Spleen (tissue), 13 donors: ENCODE measurements at places on chromosomes 2 and 18.
A peak's percentile ranks its signal among the peaks of the same experiment; 100 is the strongest.

DNA sequence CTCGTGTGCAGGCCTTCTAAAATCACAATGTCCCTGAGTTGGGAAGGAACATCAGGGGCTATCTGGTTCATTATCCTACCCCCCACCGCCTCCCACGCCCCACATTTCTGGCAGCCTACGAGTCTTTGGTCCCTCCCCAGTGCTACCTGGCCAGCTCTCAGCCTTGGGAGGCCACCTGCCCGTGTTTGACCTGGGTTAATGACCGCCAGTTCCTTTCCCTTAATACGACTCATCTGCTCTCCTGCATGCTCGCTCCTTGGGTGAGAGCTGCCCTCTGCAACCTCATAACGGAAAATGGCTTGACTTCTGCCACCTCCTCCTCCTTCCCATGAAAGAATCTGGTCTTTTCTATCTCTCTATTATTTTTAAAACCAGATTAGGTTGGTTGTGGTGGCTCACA is 112.5 kb downstream of the NEDD4L start:
- DNase-seq = no peak

- no peak for DNase-seq
These were observed 41.8 kb upstream of the CTAGE1 start for GRCh38 chr18:22459491-22459890.

DNA sequence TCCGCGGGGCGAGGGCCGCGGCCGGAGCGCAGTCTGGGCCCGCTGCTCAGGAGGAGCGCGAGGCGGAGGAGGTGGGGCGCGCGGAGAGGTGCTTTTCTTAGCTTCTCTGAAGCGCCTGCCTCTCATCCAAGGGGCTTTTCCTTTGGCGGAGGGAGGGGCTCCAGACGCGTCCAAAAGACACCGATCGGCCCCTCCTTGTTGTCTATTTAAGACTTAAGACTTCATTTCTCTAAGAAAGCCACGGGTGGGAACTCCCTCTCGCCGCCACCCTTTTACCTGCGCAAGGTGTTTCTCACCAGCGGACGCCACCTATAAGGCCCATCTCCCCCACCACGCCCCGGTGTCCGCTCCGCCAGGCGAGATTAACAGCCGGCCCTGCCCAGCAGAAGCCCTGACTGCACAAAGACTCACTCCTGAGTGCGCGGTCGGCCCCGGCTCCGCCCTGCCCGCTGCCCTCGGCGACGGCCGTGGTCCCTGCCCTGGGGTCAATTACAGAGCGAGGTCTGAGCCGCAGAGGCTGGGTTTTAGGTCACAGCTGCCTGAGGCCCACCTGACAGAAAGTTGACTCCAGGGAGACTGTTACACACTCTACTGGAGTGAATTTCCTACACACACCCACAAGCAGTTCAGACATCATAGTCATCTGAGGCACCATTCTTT is at the start of gene DSC2:
Gene DSC2, minus strand, starts transcription at position 397 of the 660 bp plus-strand sequence. CDS start 450 bp downstream, outside the sequence.
- peak; percentile 86 for DNase-seq

- DNase-seq = no peak
These were observed 2154.0 kb upstream of the PIK3C3 start for GRCh38 chr18:39801010-39801409.

- peak; percentile 53 for DNase-seq
These were observed 59.0 kb upstream of the ODC1 start for GRCh38 chr2:10507106-10507505.

- no peak for DNase-seq
These were observed 34.9 kb downstream of the CAVIN2 start for GRCh38 chr2:191811807-191812602.

DNA sequence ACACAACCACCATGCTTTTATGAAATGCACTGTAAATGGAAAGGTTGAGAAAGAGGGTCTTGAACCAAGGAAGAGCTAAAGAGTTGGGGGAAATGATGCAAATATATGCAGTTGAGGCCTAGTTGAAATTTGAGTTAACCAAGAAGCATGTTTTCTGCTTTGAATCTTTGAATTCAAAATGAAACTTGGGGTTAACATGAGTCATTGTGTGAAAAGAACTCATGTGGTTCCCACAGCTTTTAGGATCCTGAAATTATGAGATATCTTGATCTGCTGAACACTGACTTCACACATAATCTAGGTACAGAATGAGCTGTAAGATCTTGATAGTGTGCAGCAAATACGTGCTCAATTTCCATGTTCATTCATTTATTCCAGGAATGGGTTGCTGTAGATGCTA is 422.9 kb upstream of the TRIB2 start:
- no peak for DNase-seq

DNA sequence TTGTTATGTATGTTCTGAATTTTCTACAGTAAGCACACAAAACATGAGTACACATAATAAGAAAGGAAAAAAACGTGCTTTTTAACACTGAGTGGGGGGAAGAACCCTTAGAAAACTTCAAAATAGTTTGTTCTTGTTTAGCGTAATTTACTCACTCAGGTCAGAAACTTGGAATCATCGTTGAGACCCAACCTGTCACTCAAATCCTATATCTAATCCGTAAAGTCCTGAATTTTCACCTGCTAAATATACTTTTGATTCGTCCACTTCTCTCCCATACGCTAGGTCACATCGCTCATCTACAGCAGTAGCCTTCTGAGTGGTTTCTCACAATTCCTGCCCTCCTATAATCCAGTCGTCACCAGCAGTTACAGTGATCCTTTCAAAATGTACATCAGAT is 767 bp downstream of the TPRKB start:
- DNase-seq = no peak

GRCh38 chr2:165382362-165382761 is 87.1 kb upstream of the CSRNP3 start:
- no peak for DNase-seq

DNA sequence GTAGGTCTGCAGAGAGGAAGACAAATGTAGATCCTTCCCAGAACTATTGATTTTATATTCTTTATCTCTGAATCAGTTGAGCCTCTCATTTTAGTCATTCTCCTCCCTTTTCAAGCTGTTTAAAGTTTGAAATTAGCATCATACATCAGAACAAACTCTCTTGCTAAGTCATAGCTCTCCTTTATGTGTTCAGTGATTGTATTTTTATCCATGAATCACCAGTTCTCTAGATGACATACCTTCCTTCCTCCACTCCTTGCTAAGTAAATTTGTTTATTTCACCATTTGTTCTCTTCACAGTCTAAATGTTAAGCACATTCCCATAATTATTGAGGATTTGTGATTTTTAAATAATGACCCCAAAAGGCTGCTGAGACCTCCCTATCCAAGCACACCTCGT is 63.5 kb upstream of the RAPGEF4 start:
- no peak for DNase-seq

DNA sequence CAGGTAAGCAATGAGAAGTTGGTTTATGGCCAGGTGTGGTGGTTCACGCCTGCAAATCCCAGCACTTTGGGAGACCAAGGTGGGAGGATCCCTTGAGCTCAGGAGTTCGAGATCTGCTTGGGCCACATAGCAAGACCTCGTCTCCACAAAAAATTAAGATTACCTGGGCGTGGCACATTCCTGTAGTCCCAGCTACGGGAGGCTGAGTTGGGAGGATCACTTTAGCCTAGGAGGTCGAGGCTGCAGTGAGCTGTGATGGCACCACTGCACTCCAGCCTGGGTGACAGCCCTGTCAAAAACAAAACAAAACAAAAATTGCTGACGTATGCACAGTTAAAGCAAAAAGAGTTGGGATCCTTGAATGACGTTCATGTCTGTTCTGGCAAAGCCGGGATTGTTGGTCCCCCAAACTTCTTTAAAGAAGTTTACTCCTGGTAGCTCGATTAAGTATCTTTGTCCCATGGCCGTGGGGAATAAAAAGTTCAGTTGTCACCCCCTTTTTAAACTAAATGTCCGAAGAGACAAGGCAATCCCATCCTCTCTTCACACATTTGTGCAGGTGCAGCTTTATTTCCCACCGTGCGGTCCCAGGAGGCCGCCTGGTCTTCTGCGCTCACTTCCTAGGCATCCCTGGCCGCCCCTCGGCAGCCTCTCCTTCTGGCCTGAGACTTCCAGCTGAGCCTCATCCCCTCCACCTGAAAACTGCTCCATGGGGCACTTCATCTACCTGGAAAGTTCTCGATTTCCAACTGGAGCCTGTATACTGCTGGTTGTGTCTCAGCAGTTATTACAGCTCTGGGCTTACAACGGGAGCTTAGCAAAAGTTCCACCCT is 762 bp upstream of the SPOPL start:
- DNase-seq = peak; percentile 82

GRCh38 chr2:61807036-61807757 is 46.7 kb downstream of the FAM161A start:
- DNase-seq = no peak

- DNase-seq = no peak
These were observed 17.8 kb upstream of the KLF7 start for GRCh38 chr2:207183506-207183905.

DNA sequence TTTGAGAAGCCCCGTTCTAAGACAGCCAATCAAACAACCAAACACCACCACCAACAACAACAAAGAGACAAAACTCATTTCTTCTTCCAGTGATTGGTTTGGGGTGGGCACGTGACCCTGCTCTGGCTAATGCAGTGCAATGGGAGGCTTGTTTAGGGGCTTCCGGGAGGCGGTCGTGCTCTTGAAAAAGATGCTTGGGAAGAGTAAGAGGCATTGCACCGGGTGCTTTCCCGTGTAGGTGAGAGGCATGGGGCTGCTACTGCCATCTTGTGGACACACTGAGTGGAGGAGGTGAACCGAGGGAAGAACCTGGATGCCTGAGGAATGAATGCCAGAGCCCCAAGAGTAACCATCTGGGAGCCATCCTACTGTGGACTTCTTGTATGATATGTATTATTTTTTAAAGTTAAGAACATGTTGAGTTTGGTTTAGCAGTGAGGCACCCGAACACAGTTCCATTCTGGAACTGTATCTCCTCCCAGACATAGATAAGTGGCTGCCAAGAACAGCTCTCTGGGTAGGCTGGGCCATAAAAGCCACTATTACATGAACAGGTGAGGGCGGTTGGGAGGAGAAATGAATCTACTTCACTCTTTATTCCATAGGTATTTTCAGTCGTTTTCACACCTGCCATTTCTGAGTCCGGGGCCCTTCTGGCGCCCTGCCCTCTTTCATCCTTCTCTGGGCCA is 19.1 kb upstream of the ARHGAP25 start:
- peak; percentile 83 for DNase-seq
